ENCODE measurements at places on chromosomes 12 and 14.

GRCh38 chr12:88310666-88311065 lies 168.6 kb downstream of the TMTC3 start:
- DNase-seq: no peak

DNA sequence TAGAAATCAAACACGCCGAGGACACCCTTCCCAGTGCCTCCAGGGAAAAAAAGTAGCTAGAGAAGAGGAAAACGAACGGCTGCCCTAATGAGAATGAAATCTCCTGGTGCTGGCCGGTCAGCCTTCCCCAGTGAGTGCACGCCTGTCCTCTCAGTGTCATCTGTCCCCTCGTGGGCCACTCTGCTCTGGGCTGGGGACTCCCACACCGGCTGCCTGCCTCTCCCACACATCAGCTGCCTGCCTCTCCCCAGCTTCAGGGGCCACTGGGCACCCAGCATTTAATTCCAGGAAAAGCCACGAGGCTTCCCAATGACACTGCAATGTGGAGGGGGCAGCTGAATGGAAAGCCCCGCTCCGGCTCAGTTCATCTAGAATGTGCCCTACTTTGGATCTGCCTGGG lies 59.0 kb downstream of the CCDC85C start:
- DNase-seq: no peak

DNA sequence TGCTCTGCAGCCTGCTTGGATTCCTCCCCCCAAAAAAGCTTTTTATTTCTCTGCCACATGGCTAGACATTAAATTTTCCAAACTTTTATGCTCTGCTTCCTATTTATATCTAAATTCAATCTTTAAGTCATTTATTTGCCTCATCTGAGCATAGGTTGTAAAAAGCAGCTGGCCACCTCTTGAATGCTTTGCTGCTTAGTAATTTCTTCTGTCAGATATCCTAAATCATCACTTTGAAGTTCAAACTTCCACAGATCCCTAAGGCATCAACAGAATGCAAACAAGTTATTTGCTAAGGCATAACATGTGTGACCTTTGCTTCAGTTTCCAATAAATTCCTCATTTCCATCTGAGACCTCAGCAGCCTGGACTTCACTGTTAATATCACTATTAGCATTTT lies 209.6 kb downstream of the FSCB start:
- DNase-seq: no peak

GRCh38 chr12:113980537-113981337 lies 14.6 kb upstream of the RBM19 start:
- peak; percentile 14 for DNase-seq

GRCh38 chr14:75579338-75579864 lies 981 bp downstream of the FLVCR2 start:
- no peak for DNase-seq

DNA sequence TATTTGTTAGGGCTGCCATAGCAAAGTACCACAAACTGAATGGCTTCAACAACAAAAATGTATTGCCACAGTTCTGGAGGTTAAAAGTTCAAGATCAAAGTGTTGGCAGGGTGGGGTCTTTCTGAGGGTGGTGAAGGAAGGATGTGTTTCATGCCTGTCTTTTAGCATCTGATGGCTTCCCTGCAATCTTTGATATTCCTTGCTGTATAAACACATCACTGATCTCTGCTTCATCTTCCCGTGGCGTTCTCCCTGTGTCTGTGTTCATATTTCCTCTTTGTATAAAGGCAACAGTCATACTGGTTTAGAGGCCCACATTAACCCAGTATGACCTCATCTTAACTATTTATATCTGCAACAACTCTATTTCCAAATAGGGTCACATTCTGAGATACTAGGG lies 167.5 kb downstream of the BTG1 start:
- DNase-seq: peak; percentile 4

DNA sequence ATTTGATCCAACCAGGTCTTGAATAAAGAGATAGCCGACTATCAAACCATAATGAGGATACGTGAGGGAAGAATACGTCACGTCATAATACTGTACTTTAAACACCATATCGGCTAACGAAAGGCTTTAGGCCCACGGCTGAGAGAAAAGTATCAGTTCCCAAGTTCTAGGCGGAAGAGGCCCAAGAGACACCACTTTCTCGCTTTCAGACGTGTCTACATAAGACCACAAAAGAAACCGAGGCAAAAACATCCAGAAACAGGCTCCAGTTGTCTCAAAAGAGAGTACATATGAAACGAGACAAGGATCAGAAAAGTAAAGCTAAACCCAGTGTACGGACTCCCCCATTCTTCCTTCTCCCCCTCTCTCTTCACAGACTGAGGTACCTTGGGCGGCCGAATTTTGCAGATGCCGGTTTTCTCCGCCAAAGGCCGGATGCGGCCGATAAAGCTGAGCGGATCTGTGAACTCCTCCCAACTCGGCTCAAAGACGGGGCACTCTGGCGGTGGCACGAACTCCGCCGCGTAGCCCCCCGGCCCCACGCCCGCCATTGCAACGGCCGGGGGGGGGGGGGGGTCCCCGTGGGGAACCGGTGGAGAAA lies 479 bp downstream of the KDM5A start:
- peak; percentile 52 for DNase-seq

- no peak for DNase-seq
Measured at GRCh38 chr12:72676556-72676955, 404.4 kb downstream of the TRHDE start.

DNA sequence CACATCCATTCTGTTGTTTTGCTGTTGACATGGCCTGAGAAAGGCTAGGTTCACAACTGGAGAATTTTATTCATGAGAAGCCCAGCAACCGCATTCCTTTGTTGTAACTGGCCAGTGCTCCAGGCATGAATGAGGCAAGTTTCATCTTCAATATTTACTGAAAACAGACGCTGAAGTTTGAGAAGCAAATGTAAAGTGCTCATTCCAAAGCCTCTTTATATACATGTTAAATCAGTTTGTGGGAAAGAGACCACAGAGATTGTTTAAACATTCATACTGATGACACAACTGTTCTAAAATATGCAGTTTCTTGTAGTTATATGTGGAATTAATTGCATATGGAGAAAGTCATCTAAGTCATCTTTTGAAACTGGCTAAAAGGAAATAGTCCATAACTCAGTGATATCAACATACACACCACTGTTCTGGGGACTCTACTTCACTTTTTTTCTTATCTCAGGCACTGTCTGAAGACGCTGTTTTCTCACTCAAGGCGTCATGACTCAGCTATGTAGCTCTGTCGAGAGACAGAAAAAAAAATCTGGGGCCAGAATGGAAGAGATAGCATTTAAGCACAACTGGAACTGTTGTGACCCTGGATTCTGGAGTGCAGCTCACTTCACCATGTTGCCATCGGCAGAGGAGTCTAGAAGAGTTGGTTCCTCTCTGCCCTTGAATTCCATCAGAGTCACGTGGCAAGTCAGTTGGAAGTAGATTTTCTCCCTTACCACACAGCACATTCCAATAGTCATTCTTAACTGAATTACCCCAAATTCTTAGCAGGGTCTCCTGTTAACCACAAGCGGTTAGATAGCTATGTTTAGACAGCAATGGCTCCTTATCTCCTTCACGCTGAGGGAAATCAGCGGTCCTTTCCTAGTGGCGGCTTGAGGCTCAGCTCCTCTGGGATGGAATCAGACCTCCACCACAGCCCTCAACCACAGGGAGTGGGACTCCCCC lies 258.4 kb upstream of the HMGA2 start:
- no peak for DNase-seq

DNA sequence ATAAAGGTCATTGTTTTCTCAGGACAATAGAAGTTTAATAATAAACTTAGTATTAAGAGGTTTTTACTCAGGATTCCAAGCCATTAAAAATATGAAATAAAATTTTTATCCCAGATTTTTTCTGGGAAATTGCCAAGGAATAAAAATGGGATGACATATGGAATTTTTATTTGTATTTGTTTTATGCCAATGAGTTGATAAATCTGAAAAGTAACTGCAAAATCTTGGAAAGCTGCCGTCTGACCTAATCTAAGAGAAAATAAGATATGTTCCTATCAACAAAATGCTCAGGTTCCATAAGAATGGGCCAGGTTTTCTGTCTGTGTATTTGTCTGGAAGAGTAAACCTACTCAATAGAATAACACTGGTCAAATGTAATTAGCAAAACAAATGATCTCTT lies 22.2 kb upstream of the KERA start:
- DNase-seq: no peak

DNA sequence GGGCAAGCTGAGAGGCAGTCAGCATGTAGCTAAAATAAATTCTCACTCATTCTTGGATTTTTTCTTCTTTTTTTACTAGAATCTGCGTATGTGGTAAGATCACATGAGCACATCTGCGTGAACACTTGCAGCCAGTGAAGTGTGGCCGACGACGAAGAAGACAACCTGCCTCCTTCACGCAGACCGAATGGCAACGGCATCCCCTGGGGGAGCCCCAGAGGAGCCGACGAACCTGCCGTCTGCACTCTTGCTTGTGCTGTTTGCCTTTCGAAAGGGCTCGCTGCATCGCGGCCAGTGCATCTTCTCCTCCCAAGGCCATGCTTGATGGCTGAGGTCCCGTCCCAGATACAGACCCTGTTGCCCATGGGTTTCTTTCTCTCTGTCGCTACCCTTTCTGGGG lies 113.8 kb downstream of the KCNK10 start:
- DNase-seq: no peak

DNA sequence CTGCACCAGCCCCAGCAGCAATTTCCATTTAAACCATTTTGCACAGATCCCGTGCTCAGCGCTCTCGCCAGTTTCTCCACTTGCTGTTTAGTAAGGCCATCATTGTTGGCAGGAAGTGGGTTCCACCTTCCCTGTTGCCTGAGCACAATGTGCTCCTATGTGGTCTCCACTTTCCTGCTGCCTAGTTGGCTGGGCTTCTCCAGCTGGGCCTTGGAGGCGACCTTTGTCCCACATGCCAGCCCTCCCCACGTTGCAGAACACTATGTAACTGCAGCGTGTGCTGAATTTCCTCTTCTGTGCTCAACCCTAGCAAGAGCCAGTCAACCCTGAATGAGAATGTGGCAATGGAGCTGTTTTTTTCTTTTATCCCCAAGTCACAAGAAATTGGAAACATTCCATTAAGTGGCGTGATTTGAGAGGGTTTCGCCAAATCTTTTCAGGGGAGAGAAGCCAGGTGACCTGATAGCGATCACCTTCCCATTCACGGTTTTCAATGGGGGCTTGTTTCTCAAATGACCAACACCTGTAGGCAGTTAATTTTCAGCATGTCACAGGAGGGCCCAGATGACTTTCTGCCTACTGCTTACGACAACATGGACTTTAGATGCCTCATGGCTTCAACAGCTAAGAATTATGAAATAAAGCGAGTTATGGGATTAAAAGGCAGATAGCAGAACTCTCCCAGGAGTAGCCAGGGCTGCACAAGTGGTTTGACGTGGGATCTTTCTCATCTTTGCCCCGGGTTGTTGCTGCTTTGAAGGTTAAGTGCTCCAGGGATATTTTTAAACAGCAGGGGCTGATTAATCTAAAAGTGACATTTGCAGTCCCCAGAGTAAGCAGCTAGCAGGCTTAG lies at the start of gene ACACB:
TSS of gene ACACB (plus strand) at position 830 of the 853 bp plus-strand sequence. CDS start 22,819 bp downstream, outside the sequence.
- DNase-seq: no peak

GRCh38 chr14:37595809-37596621 lies 586 bp downstream of the TTC6 start:
- DNase-seq: peak; percentile 76

DNA sequence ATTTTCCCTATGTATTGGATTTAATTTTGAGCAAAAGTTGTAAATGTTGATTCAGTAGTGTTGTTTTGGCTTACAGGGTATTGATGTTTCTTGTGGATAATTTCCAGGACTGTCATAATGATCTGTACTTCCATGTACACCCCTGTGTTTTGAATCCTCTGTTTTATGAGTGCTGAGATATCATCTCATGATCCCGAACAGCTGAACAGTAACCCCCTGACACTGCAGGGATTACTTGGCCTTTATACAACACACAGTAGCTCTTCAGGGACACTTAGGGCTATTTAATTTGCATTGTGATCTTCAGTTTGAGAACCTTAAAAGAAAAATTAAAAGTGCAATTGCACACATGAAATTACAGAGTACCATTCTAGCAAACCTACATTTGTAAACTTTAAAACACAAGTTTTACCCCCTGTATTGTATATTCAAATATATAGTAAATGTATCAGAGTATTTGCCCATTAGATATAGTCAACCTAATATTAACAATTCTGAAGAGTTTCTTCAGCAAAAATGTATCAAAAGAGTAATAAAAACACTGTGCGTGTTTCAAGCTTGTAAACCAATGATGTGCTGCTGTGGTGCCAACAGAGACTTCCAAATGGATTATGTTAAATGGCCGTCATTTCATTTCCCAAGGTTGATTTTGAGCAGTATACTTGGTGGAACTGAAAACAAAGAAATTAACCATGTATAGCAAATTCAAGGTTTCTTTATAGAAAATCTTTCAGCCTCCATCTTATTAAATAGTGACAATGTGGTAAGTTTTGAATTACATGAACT lies 27.9 kb upstream of the MYF6 start:
- DNase-seq: no peak

GRCh38 chr14:92633274-92633616 lies 115.2 kb downstream of the LGMN start:
- no peak for DNase-seq

DNA sequence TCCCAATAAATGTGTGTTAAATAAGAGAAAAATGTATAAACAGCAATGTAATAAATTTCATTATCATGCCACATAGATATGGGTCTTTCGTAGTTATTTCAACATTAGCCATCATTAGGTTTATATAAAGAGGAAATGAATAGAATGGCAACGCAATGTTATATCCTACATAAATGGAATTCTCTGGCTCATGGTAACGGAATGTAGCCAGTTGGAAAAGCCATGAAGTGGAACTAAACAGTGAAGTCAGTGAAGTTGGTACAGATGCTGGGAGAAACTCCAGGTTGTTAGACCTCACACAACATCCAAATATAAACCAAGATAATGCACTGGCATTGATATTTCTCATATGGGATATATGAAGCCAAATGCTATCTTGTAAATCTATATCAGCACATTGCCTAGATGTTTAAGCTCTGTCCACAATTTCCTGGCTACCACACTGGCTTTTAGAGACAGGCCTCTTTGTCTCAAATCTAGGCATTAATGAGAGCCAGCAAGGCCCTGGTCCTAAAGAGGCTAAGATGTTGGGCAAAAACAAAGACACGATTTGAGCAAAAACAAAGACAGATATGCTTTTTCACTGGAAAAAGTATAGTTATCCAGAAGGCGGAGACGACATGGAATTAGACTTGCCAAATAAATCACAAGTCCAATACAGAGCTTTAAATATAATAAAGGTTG lies 861.0 kb downstream of the RPS29 start:
- DNase-seq: no peak

DNA sequence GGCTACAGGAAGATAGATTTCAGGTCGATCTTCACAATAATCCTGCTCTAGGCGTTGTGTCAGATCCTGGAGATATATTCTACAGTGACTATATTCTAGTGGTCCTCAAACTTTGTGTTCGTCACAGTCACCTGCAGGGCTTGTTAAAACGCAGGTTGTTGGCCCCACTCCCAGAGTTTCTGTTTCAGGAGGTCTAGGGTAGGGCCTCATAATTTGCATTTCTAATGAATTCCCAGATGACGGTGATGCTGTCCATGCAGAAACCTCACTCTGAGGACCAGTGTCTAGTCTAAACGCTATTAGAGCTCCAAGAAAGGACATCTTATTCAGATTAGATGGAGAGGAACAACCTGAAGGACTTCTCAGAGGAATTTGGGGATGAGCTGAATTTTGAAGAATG lies 13.2 kb upstream of the SLC6A13 start:
- DNase-seq: no peak

GRCh38 chr14:90419200-90419599 lies 22.4 kb downstream of the CALM1 start:
- no peak for DNase-seq

Data from activated naive CD4-positive, alpha-beta T cell treated with Interleukin-2 at 50 U/mL for 16 hours (primary cell).